ENCODE measurements at places on chromosomes 1 and 21.

GRCh38 chr21:44972821-44973220 lies 33.0 kb downstream of the SLX9 start:
- no peak for DNase-seq

GRCh38 chr1:36884801-36885200 lies 149.5 kb downstream of the GRIK3 start:
- no peak for DNase-seq

GRCh38 chr1:160758521-160758920 lies 19.5 kb downstream of the SLAMF7 start:
- no peak for DNase-seq

- DNase-seq = no peak
These were observed 101.5 kb upstream of the RUNX3 start for GRCh38 chr1:25031601-25031965.

DNA sequence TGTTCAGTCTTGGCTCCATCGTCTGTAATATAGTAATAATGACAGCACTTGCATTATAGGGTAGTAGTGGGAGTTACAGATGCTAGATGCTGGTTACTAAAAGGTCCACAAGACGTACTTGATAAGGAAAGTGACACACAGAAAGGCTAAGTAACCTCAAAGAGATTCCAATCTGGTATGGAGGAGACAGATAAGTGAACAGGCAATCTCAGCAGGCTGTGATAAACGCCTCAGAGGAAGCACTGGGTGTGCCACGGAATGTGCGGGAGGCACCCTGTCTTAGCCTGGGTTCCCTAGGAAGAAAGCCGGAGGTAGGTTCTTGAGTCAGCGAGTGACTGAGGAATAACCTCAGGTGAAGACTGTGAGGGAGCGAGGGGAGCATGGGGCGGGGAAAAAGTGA lies 4.6 kb upstream of the CTPS1 start:
- no peak for DNase-seq
